ENCODE measurements at places on chromosomes 11 and 22. TPM values are rescaled to one million over a fixed set of nuclear protein-coding genes. Genes with fewer than 3 reads are reported as not detected.

GRCh38 chr11:29389793-29390192 lies 627.0 kb downstream of the KCNA4 start:
- no peaks in the 10 kb centered on the region for H3K27me3 ChIP-seq
- H3K4me3 ChIP-seq: no peak overlapping the region
- no peaks in the 10 kb centered on the region for H3K36me3 ChIP-seq
- DNase-seq: no peak
- H3K27ac ChIP-seq: no peak overlapping the region

Gene KCNK7
- total RNA-seq: 183 TPM

DNA sequence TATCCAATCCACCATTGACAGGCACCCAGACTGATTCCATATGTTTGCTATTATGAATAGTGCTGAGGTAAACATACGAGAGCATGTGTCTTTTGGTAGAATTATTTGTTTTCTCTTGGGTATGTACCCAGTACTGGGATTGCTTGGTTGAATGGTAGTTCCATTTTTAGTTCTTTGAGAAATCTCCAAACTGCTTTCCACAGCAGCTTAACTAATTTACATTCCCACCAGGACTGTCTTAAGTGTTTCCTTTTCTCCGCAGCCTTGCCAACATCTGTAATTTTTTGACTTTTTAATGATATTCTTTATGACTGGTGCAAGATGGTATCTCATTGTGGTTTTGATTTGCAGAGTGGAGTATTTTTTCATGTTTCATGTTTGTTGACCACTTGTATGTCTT lies 8.3 kb downstream of the FDX1 start:
- DNase-seq: no peak
- peaks cover 15% of the 10 kb centered on the region for H3K36me3 ChIP-seq
- no peak overlapping the region for H3K4me3 ChIP-seq

GRCh38 chr11:92979176-92979575 lies 9.7 kb downstream of the MTNR1B start:
- no peaks in the 10 kb centered on the region for H3K27me3 ChIP-seq
- H3K4me3 ChIP-seq: no peak overlapping the region
- no peaks in the 10 kb centered on the region for H3K4me1 ChIP-seq
- no peak for DNase-seq
- H3K27ac ChIP-seq: no peak overlapping the region

DNA sequence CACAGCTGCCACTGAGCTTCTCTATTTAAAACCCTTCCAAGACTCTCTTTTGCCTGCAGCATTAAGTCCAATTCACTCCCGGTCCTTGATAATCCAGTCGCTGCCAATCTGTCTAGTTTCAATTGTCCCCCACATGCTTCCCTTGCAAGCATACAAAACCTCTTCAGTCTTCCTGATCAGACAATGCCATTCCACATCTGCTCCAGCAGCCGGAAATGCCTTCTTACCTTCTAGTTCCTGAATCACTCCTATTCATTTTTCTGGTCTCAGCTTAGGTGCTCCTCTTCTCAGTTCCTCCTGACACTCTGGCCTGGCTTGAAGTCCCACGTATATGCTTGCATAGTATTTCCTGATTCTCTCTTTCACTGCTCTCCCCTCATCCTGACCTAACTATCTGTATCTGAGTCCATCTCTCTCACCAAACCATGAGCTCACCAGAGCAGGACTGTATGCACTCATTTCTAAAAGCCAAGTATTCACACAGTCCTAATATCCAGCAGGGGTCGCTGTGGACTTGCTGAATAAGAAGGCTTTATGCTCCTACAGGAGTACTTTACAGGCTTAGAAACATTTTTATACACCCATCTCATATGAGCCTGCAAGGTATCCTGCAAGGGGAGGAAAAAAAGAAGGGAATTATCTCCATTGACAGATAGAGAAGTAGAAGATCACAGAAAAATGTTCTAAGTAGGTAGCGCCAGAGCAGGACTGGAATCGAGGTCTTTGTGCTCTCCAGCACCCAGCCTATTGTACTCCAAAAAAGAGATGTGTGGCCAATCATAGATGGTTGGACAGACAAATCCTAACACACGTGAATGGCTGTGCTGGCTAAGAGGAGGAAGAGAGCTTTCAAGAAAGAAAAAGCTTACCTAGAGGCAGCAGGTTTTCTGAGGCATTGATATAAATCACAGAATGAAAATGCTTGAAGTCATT lies 19.2 kb downstream of the XRRA1 start:
- peaks cover 31% of the 10 kb centered on the region for H3K36me3 ChIP-seq
- H3K27ac ChIP-seq: no peak overlapping the region
- no peaks in the 10 kb centered on the region for H3K4me1 ChIP-seq
- DNase-seq: peak; percentile 66

Gene ANKRD42
- total RNA-seq: 12.6 TPM

GRCh38 chr11:63961608-63962412 lies 12.6 kb upstream of the COX8A start:
- H3K36me3 ChIP-seq: no peaks in the 10 kb centered on the region
- H3K27me3 ChIP-seq: no peaks in the 10 kb centered on the region
- DNase-seq: no peak

Gene NCF4
- 4.5 TPM for total RNA-seq

- H3K27ac ChIP-seq: no peak overlapping the region
- no peak overlapping the region for H3K4me3 ChIP-seq
- no peaks in the 10 kb centered on the region for H3K36me3 ChIP-seq
- DNase-seq: no peak
- no peaks in the 10 kb centered on the region for H3K27me3 ChIP-seq
Observed at GRCh38 chr22:28408709-28409108, 270.9 kb downstream of the TTC28 start.

GRCh38 chr11:32918427-32918826 lies 25.8 kb downstream of the QSER1 start:
- H3K36me3 ChIP-seq: no peaks in the 10 kb centered on the region
- no peaks in the 10 kb centered on the region for H3K4me1 ChIP-seq
- no peak for DNase-seq
- no peak overlapping the region for H3K4me3 ChIP-seq
- H3K27ac ChIP-seq: no peak overlapping the region
- H3K27me3 ChIP-seq: no peaks in the 10 kb centered on the region

Gene HORMAD2
- total RNA-seq: not detected

GRCh38 chr11:65847746-65848145 lies 10.2 kb downstream of the CFL1 start:
- no peak overlapping the region for H3K4me3 ChIP-seq
- no peaks in the 10 kb centered on the region for H3K27me3 ChIP-seq
- no peak overlapping the region for H3K27ac ChIP-seq
- H3K36me3 ChIP-seq: peaks cover 19% of the 10 kb centered on the region

DNA sequence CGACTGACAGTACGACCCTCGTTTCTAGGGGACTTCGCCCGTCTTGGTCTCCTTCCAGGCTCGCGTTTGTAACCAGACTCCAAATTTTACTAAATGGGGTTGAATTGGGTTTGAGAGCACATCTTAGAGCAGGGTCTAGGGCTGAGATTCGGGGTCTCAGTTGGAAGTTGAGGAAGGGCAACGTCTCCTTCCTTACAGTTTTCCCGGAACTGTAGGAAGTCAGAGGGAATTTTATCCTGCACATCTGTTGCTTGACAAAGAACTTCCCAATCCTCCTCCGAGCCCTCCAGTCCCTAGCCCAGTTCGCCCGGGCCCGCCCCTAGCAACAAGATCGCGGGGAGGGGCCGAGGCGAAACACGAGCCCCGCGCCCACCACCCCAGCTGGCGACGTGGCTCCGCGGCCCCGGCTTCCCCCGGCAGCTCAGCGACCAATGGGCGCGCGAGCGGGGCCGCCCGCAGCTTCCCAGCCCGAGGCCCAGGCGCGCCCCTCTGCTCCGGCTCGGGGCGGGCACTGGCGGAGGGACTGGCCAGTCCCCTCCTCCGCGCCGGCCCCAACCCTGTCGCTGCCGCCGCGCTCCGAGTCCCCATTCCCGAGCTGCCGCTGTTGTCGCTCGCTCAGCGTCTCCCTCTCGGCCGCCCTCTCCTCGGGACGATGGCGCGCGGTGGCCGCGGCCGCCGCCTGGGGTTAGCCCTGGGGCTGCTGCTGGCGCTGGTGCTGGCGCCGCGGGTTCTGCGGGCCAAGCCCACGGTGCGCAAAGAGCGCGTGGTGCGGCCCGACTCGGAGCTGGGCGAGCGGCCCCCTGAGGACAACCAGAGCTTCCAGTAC lies at the start of gene RCN1:
RCN1 (plus strand) TSS at position 530 of the 826 bp plus-strand sequence; CDS start at position 653, 123 bp downstream.
- peaks cover 31% of the 10 kb centered on the region for H3K4me1 ChIP-seq
- H3K4me3 ChIP-seq: peak within 1 kb of the TSS; percentile 93

DNA sequence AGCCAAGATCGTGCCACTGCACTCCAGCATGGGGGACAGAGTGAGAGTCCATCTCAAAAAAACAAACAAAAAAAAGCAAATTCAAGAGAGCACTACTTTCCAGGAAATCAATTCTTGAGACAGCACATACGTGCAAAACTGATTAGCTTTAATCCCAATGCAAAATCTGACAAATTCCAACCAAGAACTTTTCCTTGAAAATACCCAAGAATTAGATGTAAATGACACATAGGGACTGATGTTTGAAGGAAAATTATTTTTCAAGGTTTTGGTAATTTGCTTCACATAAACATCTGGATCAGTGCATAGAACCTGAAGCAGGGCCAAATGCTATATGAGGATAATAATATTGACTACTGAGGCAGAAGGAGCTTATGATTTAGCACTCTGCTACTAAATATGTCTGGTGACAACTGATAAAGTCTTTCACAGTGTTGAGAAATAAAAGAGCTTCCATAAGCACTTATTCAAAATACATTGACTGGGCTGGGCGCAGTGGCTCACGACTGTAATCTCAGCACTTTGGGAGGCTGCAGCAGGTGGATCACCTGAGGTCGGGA lies 8.8 kb downstream of the MAJIN start:
- no peak for DNase-seq
- no peaks in the 10 kb centered on the region for H3K36me3 ChIP-seq
- H3K4me3 ChIP-seq: no peak overlapping the region

DNA sequence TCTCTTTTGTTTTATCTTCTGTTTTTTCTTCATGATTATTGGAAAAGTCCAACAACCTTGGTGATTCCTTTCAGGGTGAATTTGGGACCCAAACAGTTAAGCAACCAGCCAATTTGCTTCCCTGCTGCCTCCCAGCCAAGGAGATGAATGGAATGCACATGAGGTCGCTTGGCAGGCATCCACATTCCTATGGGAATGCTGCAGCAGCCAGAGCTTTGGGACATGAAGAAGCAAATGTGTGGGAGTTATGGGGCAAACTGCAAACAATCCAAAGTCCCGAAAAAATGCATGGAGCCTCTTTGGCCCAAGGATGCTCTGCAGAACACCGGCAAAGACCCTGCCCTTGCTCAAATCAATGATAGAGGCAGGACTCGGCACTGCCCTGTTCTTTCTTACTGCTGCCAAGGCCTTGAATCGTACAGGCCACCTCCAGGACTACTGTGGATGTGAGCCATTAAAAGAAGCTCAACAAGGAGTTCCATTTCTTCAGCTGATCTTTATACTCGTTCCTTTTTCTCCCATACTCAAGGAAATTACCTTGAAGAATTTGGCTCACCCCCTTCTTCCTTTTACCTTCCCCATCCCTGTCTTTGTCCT lies 117.3 kb upstream of the TEAD1 start:
- H3K4me1 ChIP-seq: peaks cover 16% of the 10 kb centered on the region
- no peak for DNase-seq
- no peaks in the 10 kb centered on the region for H3K36me3 ChIP-seq
- no peak overlapping the region for H3K4me3 ChIP-seq

GRCh38 chr11:100914415-100915110 lies 215.1 kb downstream of the PGR start:
- H3K4me1 ChIP-seq: peaks cover 4% of the 10 kb centered on the region
- no peak overlapping the region for H3K4me3 ChIP-seq
- no peaks in the 10 kb centered on the region for H3K27me3 ChIP-seq
- no peak overlapping the region for H3K27ac ChIP-seq
- no peaks in the 10 kb centered on the region for H3K36me3 ChIP-seq

DNA sequence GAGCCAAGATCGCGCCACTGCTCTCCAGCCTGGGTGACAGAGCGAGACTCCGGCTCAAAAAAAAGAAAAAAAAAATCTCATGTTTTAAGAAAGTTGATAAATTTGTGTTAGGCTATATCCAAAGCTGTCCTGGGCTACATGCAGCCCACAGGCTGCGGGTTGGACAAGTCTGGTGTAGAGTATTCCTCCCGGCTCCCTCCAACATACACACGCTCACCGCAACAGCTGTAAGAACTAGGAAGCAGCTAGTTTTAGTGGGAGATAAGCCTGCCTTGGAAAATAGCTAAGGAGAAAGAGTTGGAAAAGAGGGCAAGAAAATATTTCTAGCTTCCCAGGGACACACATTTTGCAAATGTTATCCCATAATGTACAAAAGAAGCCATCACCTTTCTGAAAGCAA lies 46.6 kb downstream of the CELF1 start:
- H3K27me3 ChIP-seq: no peaks in the 10 kb centered on the region
- H3K4me1 ChIP-seq: peaks cover 49% of the 10 kb centered on the region

DNA sequence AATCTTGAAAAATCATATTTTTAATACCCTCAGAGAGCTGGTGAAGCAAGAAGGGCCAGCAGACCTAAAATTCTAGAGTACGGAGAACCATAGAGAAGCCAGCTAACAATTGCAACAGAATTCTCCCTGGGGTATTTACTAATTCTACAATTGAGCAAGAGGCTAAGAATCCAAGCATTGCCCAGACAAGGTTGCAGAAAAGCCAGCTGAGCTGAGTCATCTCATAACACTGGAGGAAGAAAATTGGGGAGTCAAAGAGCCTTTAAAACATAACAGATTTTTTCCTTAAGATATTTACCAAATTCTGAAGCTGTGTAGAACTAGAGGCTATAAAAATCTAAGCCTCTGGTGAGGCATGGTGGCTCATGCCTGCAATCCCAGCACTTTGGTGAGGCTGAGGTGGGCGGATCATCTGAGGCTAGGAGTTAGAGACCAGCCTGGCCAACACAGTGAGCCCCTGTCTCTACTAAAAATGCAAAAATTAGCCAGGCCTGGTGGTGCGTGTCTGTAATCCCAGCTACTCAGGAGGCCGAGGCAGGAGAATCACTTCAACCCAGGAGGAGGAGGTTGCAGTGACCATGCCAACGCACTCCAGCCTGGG lies 13.6 kb upstream of the TMEM216 start:
- H3K27me3 ChIP-seq: no peaks in the 10 kb centered on the region
- H3K36me3 ChIP-seq: peaks cover 7% of the 10 kb centered on the region
- no peak overlapping the region for H3K4me3 ChIP-seq
- no peak for DNase-seq

DNA sequence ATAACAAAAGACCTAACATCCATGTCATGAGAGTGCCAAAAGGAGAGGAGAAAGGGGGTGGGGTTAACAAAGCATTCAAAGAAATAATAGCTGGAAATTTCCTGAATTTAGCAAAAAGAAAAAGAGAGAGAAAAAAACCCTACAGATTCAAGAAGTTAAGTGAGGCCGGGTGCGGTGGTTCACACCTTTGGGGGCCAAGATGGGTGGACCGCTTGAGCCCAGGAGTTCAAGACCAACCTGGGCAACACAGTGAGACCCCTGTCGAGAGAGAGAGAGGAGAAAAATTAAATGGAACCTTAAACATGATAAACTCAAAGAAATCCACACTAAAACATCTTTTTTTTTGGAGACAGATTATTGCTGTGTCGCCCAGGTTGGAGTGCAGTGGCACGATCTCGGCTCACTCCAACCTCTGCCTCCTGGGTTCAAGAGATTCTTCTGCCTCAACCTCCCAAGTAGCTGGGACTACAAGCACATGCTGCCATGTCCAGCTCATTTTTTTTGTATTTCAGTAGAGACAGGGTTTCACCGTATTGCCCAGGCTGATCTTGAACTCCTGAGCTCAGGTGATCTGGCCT lies 8.9 kb upstream of the CLDN5 start:
- no peaks in the 10 kb centered on the region for H3K36me3 ChIP-seq
- DNase-seq: no peak
- no peaks in the 10 kb centered on the region for H3K4me1 ChIP-seq
- no peak overlapping the region for H3K27ac ChIP-seq
- peaks cover 6% of the 10 kb centered on the region for H3K27me3 ChIP-seq

Gene PELI3
- 23.4 TPM for total RNA-seq

Gene CRACR2B
- total RNA-seq: 31.7 TPM

Data from suprapubic skin (tissue), 4 donors.